ENCODE measurements at places on chromosomes 3 and 15.

GRCh38 chr3:77772459-77772858, 732.6 kb downstream of the ROBO2 start:
- DNase-seq, result no peak

GRCh38 chr15:90558171-90558573, 28.4 kb downstream of the CRTC3 start:
- no peak for DNase-seq

- DNase-seq, result no peak
Observed at GRCh38 chr3:67474311-67474710, 180.1 kb downstream of the SUCLG2 start.

- DNase-seq, result peak; percentile 10
Observed at GRCh38 chr15:75836959-75837334, 6.3 kb upstream of the UBE2Q2 start.

DNA sequence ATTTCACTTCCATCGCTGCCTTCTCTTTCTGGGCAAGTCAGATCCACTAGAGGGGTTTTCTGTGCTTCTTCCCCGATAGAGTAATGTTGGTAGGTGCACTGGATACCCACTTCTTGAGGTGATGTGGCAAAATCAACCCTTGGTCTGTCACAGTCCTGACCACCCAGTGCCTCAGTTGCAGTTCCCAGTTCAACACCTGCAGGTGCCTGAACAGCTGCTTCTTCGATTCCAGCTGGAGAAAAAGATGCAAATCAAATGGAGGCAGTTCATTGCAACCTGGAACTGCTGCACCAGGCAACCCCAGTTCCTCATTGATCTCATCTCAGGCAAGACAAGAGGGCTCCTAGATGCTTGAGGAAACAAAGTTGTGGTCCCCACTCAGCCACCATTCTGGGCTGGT, 186.6 kb downstream of the UBE2E2 start:
- no peak for DNase-seq

DNA sequence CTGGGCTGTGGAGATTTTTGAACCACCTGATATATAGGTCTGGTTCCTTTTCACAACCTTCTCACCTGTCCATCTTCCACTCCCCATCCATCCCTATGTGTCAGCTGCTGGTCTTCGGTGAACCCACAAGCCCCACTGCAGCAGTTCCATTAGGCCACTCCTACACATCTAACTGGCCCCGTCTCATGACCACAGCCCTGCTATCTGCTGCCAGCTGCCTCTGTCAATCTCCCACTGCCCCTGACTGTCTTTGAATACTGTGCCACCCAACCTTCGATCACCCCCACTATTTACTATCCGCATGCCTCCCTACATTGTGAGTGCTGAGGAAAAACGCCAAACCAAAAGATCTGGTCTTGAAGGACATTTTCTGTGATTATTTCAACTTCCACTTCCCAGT, 795.4 kb downstream of the IGSF11 start:
- DNase-seq, result no peak

- DNase-seq, result no peak
Observed at GRCh38 chr15:96052572-96053030, 277.9 kb upstream of the NR2F2 start.

DNA sequence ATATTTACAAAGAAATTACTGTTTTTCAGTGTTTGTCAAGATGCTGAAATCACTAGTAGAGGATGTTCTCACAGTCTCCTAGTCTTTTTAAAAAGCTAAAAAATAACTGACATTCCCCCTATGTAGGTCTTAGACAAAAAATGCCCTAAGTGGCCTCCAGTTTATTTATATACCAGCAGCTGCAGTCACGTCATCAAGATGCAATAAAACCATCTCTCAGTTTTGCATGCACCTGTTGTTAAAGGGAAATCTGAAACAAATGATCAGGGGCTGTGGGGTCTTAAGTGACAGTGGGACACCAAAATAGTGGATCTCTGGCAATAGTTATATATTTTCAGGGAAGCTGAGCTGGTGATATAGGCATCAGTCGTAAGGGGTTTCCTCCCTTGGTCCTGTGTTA, 146.5 kb upstream of the ARPP21 start:
- DNase-seq, result no peak

DNA sequence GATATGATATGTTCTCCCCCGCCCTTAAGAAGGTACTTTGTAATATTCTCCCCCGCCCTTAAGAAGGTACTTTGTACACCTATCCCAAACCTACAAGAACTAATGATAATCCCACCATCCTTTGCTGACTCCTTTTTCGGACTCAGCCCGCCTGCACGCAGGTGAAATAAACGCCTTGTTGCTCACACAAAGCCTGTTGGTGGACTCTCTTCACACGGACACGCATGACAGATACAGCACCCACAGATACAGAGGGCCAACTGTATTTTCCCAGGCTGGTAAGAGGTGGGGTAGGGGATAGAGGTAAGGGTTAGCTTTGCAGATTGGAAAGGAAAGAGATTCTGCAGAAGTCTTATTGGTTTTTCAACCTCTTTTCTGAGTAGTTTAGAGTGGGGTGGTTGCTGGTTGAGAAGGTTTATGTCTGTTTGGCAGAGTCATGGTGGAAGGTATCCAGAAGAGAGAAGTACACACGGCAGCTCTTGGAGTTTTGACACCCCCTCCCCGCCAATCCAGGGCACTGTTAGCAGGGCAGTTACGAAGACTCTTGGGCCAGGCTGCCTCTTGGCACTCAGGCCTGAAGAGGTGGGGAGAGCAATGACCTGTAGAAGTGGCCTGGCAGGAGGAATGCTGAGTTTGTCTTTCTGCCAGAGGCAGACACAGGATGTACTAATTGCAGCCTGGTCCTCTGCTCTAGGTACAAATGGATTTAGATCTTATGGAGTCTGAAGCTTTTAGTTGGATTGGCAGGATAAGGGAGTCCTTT, 36.0 kb upstream of the IDH2 start:
- DNase-seq, result no peak

DNA sequence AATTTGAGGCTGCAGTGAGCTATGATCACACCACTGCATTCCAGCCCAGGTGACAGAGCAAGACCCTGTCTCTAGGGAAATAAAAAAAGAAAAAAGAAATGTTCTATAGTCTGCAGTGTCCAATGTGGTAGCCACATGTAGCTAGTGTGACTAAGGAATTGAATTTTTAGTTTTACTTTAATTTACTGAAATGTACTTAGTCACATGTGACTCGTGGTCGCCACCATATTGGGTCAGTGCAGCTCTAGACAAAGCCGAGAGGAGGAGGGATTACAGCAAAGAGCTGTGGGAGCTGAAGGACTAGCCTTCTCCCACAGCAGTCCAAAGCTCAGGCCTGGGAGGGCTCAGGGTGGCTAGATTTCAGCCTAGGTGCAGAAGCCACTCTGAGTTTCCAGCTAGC, 65.9 kb upstream of the NTRK3 start:
- DNase-seq, result no peak

GRCh38 chr3:149160754-149161300, 31.4 kb downstream of the HPS3 start:
- no peak for DNase-seq

- no peak for DNase-seq
Observed at GRCh38 chr3:197963019-197963637, 3.1 kb downstream of the LMLN start.

DNA sequence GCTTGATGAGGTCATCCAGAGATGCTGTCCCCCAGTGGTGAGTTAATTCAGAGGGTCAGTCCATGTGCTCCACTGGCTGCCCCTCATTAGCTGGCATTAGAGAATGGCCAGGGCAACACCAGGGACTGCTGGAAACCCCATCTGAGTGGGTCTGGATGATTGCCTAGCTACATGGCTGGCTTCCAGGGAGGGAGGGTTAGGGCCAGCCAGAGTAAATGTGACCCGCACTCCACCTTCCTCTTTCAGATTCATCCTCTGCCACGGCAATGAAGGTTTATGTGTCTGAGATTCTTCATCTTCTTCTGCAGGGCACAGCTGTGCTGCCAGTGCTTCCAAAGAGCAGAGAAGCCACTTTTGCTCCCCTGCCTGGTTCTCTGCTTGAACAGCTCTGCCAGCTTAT, 391.9 kb downstream of the OCA2 start:
- DNase-seq, result no peak

DNA sequence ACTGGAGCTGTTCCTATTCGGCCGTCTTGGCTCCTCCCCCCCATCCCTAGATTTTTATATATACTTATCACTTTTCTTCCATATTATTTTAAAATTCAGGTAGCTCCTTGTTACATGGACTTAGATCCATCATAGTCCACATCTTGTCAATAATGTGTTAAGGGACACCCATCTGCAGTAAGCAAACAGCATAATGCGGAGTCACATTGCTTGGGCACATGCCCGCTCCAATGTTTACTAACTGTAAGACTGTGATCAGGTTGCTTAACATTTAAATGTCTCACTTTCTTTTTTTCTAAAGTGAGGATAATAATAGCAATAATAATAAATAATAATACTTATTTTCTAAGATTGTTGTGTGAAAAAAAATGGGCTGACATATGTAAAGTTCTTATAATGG, 303.2 kb upstream of the SOX14 start:
- DNase-seq, result no peak

DNA sequence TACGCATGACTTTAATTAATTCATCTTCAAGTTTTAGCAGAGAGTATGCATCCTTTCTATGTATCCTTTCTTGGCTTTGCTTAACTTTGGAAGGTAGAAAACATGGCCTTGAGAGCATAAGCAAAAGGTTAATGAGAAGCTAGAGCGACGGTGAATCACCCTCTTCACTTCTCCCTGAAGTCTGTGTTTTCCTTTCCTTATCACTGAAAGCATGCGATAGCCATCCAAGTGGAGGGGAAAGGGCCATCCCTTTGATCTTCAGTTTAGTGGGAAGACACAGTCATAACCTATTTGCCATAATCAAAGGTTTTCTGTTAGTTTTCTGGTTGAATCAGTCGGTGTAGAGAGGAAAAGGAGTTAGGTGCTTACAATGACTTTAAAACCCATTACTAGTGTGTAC, 354.0 kb upstream of the ROBO2 start:
- DNase-seq, result no peak

- DNase-seq, result no peak
Observed at GRCh38 chr3:119562307-119562961, 3.0 kb upstream of the CD80 start.

DNA sequence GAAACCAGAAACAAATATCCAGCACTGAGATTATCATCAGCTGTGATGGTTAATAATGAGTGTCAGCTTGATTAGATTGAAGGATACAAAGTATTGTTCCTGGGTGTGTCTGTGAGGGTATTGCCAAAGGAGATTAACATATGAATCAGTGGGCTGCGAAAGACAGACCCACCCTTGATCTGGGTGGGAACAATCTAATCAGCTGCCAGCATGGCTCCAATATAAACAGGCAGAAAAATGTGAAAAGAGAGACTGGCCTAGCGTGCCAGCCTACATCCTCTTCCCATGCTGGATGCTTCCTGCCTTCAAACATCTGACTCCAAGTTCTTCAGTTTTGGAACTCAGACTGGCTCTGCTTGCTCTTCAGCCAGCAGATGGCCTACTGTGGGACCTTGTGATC, 869.5 kb downstream of the SI start:
- DNase-seq, result no peak

DNA sequence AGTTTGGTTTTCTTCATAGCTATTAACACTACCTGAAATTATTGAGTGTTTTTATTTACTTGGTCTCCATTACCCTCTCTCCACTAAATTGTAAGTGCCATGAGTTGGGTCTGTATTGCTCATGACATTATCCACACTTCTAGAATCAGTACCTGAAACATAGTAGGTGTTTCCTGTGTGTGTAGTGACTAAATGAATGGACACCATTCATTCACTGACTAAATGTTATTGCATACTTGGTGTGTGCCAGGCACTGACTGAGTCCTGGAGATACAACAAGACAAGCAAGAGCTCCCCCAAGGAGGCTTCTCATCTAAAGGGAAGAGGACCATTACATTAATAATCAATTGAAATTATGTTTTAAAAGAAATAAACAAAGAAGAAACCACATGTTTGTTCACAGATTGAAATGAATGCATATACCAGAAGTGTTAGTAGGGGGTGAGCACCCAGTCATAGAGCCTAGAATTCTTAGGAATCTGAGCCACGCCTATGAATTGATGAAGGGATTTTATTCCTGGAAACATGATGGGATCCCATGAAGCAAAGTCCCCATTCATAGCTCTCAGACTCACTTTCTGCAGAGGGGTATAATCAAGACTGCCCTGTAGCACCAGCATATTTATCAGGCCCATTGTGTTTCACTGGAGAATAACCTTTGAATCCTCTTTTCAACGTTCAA, 31.7 kb upstream of the ATOSA start:
- DNase-seq, result no peak

GRCh38 chr3:113214917-113215595, 3.7 kb downstream of the BOC start:
- DNase-seq, result no peak

- no peak for DNase-seq
Observed at GRCh38 chr3:61613666-61614065, 52.3 kb downstream of the PTPRG start.

GRCh38 chr3:113304102-113304501, 92.7 kb downstream of the BOC start:
- DNase-seq, result no peak

DNA sequence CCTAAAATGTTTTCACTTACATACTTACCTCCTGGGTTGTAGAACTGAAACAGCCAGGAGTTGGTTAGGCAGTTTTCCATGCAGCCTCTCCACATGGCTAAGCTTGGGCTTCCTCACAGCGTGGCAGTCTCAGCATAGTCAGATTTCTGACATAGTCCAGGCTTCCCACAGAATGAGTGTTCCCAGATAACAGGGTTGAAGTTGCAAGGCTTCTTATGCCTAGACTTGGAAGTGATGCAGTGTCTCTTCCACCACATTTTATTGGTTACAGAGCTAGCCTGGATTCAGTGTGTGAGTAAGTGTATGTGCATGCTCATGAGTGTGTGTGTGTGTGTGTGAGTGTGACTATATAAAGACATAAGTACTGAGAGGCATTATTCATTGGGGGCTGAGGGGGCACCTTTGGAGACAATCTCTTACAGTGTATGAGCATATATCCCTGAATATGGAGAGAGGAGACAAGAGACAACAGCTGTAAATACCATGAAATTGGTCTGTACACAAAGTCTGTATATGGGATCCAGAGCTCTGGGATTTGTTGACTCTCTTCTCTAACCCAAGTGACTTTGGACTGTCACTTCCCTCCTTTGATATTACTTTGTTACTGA, 78.1 kb downstream of the ZNF621 start:
- no peak for DNase-seq

GRCh38 chr3:23459889-23460546, 256.9 kb downstream of the UBE2E2 start:
- no peak for DNase-seq

DNA sequence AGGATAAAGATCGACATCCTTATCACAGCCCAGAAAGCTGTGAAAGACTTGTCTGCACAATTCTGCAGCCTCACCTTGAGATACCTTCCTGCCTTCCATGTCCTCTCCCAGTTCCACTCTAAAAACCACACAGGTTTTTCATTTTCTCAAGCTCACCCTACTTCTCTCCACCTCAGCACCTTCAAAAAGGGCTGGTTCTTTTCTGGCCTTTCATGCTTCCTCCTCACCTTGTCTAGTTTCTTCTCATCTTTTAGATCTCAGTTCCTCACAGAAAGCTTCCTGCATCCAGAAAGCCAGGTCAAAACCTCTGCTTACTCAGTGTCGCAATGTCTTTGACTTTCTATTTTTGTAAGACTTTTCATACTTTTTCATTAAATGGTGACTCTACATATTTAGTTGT, 140.2 kb upstream of the STT3B start:
- DNase-seq, result no peak

- no peak for DNase-seq
Observed at GRCh38 chr3:118782755-118783202, 251.9 kb downstream of the IGSF11 start.

GRCh38 chr3:159232966-159233365, 431.1 kb downstream of the MFSD1 start:
- no peak for DNase-seq

Measured in stimulated activated CD4-positive, alpha-beta T cell treated with anti-CD3 and anti-CD28 coated beads, Interleukin-1b, Interleukin-23, amount 100 ng/mL, for 1 hour (primary cell).